ENCODE measurements at places on chromosomes 5 and 9.

DNA sequence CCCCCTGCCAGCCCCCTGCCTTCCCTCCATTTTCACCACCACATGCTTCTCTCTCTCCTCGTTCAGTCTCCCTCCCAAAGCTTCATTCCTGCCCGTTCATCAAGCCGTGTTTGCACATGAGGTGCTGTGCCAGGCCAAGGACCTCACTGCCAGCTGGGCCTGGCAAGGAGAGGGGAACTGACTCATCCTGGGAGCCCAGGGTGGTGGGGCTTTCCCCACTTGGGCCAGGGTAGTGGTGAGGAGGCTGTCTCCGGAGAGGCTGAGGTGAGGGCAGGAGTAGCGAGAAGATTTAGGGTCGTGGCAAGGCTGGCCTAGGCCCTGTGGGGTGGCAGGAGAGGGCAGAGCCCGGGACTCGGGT lies 30.4 kb upstream of the NOTCH1 start:
- peak; percentile 26 for DNase-seq

DNA sequence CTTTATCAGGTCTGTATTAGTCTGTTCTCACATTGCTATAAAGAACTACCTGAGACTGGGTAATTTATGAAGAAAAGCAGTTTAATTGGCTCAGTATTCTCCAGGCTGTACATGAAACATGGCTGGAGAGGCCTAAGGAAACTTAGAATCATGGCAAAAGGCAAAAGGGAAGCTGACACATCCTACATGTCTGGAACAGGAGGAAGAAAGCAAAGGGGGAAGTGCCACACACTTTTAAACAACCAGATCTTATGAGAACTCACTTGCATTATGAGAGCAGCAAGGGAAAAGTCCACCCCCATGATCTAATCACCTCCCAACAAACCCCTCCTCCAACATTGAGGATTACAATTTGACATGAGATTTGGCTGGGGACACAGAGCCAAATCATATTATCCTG lies 132.1 kb downstream of the PCSK1 start:
- no peak for DNase-seq

- DNase-seq = peak; percentile 77
These were observed 666.7 kb downstream of the LRRC70 start for GRCh38 chr5:63245271-63245670.

GRCh38 chr5:153437251-153437650 lies 53.2 kb upstream of the GRIA1 start:
- DNase-seq = no peak

DNA sequence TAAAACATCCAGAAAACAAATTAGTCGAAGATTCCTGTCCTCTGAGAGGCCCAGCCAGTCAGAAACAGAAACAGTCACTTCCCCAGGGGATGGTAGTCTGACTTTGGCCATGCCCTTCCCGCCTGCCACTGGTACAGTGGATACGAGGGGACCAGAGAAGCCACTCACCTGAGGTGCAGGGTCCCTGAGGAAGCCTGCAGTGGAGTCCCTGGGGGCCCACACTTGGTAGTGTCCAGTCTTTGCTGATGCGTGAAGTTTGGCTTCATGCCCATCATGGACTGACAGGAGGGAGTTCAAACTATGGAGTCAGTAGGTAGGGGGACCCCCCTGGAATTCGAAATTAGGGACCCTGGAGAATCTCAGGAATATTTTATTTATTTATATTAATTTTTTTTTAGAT lies 147.5 kb downstream of the DAB2IP start:
- DNase-seq = no peak

DNA sequence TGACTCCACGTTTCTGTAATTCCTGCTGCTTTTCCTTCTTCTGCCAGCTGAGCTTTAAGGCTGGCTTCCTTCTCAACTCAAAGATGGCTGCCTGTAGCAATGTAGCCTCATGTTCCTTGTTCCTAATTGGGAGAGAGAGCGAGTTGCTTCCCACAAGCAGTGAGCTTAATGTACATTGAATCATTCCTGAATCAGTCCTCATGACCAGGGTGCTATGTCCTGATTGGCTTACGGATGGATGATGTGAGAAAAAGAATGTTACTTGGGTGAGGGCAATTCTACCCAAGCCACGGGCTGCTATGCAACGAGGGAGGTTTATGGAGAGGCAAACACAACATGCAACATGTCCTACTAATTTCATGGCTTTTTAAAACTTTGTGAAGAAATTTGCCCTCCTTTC lies 356.2 kb downstream of the RASEF start:
- no peak for DNase-seq

All from ELR (cell line).